ENCODE measurements at places on chromosomes 16 and 17.

DNA sequence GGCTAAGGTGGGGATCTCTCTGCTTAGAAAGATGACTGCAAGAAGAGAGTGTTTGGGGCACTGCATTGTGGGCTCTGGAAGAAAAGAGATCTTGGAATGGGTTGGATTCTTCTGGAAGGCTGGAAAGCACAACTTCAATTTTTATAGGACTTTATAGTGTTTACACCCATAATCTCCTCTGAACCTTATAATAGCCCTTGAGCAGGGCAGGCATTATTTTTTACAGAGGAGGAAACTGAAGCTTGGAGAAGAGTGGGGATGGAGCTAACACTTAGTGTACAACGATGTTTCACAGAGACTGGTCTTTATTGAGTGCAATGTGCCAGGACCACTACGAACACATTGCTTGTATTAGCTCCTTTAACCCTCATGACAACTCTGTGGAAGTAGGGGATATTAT, 10.4 kb downstream of the TNS4 start:
- no peak for DNase-seq

- DNase-seq: no peak
These were observed 7.8 kb downstream of the TSPOAP1 start for GRCh38 chr17:58320570-58321323.

DNA sequence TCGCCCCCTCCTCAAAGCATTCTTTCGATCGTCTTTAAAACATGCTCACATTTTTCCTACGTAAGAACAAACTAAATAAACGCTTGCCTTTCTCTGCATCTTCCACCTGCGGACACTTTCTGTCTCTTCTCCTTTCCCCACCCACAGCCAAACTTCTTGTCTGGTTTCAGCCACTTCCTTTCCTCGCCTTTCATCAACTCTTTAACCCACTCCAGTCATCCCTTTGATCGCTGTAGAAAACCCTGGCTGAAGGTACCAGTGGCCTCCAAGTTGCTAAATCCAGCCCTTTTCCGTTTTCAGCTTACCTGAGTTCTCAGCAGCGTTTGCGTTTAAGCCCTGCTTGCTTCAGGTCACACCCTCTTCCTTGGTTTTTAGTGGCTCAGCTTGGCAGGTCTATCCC, 483 bp downstream of the RPA1 start:
- no peak for DNase-seq

DNA sequence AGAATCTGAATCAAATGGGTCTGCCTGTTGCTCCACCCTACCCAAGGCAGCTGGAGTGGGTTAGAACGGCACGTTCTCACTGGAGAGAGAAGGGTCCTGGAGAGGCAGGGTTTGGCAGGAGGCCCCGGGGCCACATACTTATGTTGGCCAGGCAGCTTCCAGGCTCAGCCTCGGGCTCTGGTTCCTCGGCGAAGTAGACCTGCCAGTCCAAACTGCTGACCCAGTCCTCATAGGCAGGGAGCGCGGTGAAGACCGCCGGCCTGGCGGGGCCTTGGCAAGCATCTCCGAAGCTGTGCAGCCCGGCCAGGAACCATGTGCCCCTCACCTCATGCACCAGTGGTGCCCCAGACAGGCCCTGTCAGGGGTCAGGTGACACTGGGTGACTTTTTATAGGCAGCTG, 4.8 kb downstream of the PRSS53 start:
- no peak for DNase-seq

DNA sequence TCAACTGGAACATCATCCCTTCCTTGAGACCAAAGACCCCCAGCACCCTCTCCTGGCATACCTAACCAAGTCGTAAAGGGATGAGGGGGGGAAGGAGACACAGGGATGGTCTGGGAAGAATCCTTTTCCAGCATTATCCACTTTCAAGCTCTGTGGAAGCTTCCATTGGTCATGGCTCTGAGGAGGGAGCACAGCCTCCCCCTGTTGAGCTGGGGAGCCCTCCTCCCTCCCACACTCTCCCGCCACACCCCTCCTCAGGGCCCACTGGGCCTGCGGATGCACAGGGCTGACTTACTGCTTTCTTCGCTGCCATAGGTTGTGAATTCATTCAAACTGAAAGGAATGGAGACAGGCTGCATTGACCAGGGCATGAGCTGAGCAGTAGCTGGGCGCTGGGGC, 12.4 kb downstream of the CSF3 start:
- no peak for DNase-seq

GRCh38 chr17:38724337-38724988, 5.7 kb upstream of the CISD3 start:
- peak; percentile 61 for DNase-seq

DNA sequence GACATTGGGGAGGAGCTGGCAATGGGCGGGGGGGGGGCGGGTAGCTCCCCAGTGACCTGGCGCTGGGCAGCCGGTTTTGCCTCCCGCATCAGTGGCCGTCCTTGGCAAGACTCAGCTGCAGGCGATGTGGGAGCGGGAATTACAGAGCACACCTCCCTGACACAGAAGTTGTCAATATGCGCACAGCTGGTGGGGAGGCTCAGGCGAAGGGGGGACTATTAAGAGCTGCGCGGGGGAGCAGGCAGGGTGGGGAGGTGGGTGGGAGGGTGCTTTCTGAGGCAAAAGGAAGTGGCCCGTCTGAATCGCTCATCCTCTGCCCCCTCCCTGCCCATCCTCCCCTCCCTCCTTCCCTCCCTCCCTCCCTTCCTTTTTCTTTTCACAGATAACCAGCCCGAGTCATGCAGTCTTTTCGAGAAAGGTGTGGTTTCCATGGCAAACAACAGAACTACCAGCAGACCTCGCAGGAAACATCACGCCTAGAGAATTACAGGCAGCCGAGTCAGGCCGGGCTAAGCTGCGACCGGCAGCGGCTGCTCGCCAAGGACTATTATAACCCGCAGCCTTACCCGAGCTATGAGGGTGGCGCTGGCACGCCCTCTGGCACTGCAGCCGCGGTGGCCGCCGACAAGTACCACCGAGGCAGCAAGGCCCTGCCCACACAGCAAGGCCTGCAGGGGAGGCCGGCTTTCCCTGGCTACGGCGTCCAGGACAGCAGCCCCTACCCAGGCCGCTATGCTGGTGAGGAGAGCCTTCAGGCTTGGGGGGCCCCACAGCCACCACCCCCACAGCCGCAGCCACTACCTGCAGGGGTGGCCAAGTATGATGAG, 44.0 kb downstream of the SREBF1 start:
- DNase-seq: no peak

DNA sequence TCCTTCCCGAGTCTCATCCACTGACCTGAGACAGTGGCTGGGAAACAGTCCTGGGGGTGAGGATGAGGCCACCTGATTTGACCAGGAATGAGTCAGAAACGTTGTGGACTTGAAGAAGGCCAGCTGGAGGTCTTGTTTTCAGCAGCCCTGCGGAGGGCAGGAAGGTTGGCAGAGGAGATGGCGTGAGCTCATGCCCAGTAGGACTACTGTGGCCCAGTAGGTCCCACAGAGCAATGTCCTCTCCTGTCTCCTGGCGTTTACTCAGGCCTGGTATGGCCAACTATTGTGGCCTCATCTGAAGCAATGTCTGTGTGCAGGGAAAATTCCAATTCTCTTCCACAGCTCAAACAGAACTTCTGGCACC, 84.1 kb upstream of the DNAJA2 start:
- DNase-seq: no peak

- no peak for DNase-seq
These were observed 127.2 kb downstream of the BCAS3 start for GRCh38 chr17:60804831-60805230.

DNA sequence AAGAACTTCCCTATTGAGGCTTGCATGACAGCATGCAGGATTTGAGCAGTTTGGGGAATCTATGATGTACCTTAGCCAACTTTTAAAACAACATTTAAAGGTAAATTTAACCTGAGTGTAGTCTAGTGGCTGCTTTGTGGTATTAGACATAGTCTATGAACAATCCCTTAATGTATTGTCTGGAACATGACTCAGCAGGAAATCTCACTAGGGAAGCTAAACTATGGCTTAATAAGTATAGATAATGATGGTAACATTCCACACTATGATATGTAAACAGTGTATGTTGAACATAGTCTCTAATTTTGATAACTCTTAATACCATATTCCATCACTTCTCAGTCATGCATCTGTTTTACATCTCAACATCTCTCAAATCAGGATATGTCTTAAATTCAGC, 52.1 kb upstream of the SLC12A3 start:
- no peak for DNase-seq

DNA sequence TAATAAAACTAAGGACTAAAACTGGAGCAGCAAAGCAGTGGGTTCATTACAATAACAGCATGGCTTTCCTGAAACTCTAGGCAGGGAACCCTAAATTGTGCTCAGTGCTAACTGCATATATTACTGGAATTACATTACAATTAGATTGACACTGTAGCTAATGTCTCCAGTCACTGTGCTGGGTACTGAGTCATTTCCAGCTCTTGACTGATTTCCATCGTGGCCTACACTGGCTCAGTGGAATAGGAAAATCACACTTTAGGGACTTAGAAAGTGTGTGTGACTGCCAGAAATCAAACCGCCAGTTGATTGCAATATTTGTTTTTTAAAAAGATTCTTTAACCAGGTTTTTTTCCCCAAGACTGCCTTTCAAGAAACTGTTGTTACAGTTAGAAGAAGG, 1447.4 kb upstream of the GOT2 start:
- DNase-seq: no peak

DNA sequence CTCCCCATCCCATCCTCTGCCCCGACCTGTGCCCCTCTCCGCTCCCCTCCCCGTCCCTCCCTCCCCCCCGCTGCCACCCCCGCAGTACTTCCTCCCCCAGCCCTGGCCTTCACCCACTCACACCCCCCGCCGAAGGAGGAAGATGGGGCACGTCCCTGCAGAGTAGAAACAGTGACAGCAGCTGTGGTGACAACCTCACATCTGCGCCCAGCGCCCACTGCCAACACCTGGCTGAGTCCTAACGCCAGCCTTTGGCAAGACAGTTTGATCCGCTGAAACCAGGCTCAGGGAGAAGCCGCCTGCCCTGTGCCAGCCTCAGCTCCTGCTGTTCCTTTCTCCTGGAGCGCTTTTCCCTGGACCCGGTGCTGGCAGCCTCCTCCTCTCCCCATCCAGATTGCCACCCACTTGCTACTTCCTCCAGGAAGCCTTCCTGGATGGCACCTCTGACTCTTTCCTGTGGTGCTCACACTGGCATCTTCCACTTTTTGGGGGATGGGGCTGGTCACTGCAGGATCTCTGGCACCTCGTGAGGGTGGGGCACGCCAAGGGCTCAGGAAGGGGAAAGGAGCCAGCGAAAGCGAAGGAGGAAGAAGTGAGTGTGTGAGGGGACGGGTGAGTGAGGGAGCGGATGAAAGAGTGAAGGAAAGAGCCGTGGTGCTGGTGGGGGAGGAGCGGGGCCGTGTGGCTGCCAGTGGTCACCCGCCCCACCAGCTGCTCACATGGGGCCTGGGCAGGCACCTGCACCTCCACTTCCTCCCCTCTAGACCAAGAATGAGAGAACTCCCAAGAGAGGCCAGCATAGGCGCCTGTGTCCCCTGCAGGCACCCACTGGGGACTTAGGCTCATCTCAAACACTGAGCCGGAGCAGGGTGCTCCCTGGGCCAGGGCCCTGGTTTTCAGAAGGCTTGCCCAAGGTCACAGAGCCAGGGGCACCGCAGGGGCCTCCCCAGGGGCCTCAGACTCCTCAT, 27.0 kb downstream of the ZFPM1 start:
- DNase-seq: no peak

GRCh38 chr17:56317351-56318208, 164.3 kb downstream of the ANKFN1 start:
- DNase-seq: peak; percentile 33

DNA sequence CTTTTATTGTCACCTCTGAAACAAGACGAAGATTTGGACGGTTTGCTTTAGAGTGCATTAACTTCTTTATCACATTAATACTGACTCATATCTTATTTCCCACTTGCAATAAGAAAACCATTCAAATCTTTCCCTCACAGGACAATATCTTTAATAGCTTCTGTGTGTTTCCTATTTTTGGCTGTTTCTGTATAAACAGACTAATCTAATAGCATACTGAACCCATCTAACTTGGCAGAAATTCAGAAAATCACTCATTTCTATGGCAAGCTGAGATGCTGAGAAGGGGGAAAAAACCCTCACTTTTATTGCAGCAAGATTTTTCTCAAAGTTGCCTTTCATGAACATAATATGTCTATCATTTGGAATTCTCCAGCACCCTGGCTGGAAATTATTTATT, 524.9 kb downstream of the WWOX start:
- no peak for DNase-seq

- DNase-seq: no peak
These were observed 292.8 kb downstream of the SEC14L1 start for GRCh38 chr17:77433385-77434135.

DNA sequence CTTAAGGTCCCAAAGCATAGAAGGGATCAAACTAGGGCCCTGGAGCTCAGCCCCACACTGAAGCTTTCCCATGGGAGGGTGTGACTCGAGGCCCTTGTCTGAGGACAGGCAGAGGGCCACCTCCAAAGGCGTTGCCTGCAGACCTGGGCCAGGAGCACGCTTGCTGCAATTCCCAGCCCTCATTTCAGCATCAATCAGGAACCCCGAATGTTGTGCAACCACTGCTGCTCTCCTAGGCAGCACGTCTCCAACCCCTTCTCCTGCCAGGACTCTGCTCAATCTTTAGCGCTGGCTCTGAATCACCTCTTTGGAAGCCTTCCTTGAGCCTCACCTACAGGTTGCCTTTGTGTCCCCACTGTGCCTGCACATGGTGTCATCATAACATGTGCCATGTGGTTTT, 14.0 kb upstream of the ATP2C2 start:
- DNase-seq: no peak

DNA sequence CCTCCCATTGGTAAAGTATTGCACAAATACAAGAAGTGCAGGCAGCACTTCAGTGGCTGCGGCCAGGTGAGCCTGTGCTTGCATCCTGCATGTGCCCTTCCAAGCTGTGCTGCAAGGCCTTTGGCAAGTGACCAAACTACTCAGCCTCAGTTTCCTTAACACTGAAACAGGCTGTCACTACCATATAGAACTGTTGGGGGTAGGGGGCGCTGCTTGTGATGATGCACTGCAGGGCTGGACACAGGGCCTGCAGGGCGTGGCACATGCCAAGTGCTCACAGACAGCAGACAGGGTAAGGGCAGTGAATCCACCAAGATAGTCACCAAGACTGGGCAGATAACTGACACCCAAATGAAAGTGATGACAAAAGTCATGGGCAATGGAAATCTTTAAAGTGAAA, 65.6 kb upstream of the SREBF1 start:
- no peak for DNase-seq

DNA sequence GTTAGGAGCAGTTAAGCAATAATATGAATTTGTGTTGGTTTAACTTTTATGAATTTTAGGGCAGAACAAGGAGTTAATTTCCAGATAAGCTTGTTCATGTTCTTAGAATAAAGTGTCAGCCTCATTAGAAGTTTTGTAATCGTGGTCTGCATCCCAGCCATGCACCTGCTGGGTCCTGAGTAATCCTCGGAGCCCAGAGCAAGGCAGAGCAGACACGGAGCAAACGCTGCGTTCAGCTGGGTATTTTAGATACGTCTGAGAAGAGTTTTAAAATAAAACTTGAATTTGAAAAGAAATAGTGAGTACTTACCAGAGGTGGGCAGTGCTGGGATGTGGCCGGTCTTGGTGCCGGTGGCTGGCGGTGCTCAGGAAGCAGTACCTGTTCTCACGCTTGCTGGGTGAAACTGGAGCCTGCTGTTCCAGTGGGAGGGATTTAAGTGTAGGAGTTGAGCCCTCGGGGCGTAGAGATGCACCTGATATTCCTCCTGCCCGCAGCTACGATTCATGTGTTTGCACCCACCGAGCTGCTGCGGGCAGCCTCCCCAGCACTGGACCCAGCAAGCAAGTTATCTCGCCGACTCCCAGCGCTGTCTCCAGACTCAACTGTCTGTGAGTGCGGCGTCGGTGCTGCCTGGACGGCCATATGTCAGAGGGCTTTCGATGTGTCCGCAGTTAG, at the start of gene ZNF750:
Gene ZNF750 (minus strand): TSS at position 406 of the 676 bp plus-strand sequence. CDS start 7,568 bp downstream, outside the sequence.
- no peak for DNase-seq

GRCh38 chr17:50052241-50052796, 3.6 kb upstream of the ITGA3 start:
- peak; percentile 68 for DNase-seq
